ENCODE measurements at places on chromosomes 13 and 19.

DNA sequence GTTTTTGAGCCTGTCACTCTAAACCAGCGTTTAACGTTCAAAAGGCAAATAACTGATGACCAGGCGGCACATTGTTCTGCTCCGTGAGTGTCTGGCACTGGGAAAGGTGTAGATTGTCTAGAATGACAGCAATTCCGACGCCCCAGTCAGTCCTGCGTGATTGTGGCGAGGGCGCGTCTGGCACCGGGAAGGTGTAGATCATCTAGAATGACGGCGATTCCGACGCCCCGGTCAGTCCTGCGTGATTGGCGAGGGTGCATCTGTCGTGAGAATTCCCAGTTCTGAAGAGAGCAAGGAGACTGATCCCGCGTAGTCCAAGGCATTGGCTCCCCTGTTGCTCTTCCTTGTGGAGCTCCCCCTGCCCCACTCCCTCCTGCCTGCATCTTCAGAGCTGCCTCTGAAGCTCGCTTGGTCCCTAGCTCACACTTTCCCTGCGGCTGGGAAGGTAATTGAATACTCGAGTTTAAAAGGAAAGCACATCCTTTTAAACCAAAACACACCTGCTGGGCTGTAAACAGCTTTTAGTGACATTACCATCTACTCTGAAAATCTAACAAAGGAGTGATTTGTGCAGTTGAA is 26.1 kb upstream of the NDUFS7 start:
- no peak for DNase-seq

DNA sequence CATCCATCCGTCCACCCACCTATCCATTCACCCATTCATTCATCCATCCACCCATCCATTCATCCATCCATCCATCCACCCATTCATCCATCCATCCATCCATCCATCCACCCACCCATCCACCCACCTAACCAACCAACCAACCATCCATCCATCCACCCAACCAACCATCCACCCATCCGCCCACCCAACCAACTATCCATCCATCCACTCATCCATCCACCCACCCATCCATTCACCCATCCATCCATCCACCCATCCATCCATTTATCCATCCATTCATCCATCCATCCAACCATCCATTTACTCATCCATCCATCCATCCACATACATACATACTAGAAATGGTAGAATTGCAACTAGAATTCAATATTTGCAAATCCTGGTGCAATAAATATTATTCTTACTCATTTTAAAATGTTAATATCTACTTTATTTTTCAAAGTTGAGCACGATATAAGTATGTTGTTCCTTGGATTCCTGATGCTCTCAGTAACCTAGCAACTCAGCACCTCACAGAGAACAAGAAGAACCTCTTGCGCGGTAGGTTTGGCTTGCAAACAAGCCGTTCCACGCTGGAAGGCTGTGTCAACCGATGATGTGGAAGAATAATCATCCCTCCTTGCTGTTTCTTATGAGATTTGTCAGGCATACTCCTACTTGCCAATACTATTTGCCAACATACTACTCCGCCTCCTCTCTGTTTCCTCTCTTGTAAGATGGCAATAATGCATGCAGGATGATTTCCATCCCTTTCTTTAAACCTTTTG is 111.7 kb downstream of the GNG7 start:
- no peak for DNase-seq

DNA sequence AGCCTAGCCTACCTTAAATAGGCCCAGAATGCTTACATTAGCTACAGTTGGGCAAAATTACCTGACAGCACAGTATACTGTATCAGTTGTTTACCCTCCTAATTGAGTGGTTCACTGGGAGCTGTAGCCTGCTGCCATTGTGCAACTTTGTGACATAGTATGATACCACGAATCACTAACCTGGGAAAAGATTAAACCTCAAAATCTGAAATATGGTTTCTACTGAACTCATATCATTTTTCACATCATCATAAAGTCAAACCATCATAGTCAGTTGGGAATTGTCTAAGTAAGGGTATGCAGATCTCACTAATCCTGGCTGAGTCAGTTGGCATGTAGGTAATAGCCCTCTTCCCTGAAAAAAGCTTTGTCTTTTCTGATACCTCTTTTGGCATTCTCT is 9.2 kb downstream of the PAN3 start:
- no peak for DNase-seq

DNA sequence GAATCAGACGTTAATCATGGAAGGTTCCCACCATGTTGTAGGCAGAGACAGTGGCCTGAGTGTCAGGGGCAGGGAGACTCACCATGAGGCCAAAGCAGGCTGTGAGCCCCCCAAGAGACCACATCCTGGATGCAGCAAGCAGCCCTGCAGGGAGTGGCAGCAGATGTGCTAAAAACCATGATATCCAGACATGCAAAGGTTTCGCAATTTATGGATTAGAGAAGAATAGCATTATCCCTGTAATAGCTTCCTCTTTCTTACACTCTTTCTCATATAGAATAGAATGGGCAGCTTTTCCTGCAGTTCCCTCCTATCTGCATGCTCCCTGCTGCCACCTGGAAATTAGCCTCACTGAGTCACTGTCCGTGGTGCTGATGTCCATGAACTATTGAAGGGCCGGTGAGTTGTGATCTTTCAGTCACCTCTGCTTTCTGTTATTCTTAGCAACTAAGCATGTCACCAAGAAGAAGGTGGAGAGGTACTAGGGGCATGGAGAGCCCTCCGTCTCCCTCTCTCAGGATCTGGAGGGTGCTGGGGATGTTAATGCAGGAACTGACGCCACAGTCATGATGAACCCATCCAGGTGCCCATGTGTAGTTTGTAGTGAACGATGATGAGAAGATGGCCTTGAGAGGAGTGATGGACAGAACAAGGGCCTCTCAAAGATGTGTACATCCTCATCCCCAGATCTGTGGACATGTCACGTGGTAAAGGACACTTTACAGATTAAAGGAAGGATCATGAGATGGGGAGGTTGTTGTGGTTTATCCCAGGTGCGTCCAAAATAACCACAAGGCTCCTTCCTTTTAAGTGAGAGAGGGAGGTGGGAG is 9.9 kb downstream of the CEACAM4 start:
- DNase-seq, result no peak

- no peak for DNase-seq
Observed at GRCh38 chr13:50116430-50116973, 101.3 kb downstream of the KCNRG start.

GRCh38 chr19:58368561-58369360 is 6.2 kb upstream of the ZNF497 start:
- no peak for DNase-seq

GRCh38 chr13:38361542-38362262 is 12.1 kb downstream of the UFM1 start:
- DNase-seq, result no peak

DNA sequence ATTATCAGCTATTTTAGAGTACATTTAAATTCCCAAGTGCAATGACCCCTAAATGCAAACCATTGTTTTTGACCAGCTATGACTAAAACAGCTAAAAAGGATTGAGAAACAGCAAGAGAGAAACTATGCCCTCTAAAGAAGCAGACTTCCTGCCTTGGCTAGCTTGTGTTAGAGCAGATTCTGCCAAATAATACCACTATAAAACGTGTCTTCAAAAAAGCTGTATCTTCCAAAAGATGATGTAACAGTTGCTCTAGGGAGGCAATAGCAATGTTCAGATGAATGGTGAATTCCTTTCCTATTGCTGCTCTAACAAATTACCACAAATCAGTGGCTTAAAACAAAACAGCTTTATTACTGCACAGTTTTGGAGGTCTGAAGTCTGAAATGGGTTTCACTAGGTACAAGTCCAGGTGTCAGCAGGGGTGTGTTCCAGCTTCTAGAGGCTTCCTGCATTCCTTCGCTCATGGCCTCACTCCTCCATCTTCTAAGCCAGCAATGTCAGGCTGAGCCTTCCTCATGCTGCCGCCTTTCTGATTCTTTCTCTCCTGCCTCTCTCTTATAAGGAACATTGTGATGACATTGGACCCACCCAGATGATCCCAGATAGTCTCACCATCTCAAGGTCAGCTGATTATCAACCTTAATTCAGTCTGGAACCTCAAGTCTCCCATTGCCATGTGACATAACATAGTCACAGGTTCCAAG is 84.5 kb downstream of the LRRC63 start:
- no peak for DNase-seq

Data from stimulated activated CD4-positive, alpha-beta T cell treated with anti-CD3 and anti-CD28 coated beads, Interleukin-2, amount 100 ng/mL, for 4 hours (primary cell).